Thoracic aorta (tissue), 2 donors: ENCODE measurements at places on chromosomes 2 and 18.

DNA sequence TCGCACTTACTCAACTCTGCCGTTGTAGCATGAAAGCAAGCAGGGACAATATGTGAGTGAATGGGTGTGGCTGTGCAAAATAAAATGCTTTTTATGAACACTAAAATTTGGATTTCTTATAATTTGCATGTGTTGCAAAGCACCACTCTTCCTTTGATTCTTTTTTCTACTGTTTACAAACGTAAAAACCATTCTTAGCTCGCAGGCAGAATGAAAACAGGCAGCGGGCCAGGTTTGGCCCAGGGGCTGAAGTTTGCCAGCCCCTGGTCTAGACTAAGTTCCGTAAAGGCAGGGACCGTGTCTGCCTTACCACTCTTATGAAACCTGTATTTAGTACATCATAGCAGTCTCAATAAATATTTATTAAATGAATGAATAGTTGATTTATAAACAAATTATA lies 83.7 kb upstream of the SPATS2L start:
- DNase-seq, result no peak
- H3K36me3 ChIP-seq, result no peaks in the 10 kb centered on the region
- H3K27ac ChIP-seq, result no peak overlapping the region
- H3K4me3 ChIP-seq, result no peak overlapping the region
- H3K4me1 ChIP-seq, result no peaks in the 10 kb centered on the region

DNA sequence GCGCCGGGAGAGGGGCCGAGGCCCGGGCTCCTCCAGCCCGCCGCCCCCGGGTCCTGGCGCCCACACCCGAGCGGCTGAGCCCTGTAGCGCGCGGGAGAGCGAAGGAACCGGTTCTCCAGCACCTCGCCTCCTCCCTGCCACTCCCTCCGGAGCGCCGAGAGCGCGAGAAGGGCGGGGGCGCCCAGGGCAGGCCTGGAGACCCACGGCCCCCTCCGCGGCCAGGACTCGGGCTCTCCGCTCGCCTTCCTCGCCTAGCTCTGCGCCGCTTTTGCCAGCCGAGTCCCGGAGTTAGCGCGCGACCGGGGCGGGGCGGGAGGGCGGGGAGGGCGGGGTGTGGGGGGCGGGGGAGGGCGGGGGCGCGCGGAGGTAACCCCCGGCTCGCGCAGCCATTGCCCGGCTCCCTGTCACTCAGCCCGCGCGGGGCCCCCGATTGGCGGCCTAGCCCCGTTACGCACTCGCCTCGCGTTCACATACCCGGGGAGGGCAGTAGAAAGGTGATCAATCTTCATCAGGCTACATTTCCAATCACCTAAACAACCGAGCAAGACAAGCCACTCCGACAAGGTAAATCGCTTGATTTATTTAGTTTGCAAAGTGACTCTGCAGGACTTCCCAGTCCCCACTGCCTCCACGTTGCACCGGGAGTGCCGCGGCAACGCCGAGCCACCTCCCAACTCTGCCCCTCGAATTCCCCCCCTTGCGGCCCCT lies at the start of gene OTX1:
Gene OTX1 (plus strand): TSS at position 497 of the 708 bp plus-strand sequence. CDS start 2,161 bp downstream, outside the sequence.
- H3K27ac ChIP-seq, result no peak within 1 kb of the TSS
- peaks cover 26% of the 10 kb centered on the region for H3K4me1 ChIP-seq
- DNase-seq, result no peak

- H3K27ac ChIP-seq, result peak overlapping the region; percentile 94
- H3K36me3 ChIP-seq, result no peaks in the 10 kb centered on the region
- peaks cover 39% of the 10 kb centered on the region for H3K4me1 ChIP-seq
- DNase-seq, result no peak
Observed at GRCh38 chr2:65227020-65227455, 593 bp upstream of the ACTR2 start.

GRCh38 chr2:201909961-201910361 lies 103.6 kb downstream of the CDK15 start:
- no peaks in the 10 kb centered on the region for H3K36me3 ChIP-seq
- peaks cover 5% of the 10 kb centered on the region for H3K4me1 ChIP-seq
- H3K27ac ChIP-seq, result no peak overlapping the region
- H3K4me3 ChIP-seq, result no peak overlapping the region
- DNase-seq, result no peak

DNA sequence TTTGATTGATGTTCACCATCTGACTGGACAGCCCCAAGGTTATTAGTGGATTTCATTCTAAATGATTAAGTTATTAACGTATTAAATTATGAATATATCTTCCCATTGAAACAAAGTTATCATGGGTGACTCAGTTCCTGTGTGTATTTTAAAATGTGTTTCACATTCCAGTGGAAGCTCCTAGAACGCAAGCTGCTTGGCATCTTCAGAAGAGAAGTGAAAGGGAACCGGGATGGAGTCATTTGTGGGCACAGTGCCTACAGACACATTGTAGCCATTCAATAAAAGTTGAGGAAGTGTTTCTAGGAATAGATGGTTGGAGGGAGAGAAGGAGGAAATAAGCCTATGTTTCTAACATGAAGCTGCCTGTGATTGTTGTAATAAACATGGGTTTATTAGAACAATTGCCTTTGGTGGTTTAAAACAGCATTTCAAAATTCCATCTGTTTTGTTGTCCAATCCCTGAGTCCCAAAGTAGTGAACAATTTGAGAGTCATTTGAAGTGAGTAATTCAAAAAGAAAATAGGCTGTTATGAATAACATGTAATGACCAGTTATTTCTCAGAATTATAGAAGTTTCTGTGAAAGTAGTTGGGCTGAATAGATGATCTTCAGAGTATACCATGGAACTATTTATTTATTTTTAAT lies 143.5 kb downstream of the PKP4 start:
- H3K4me1 ChIP-seq, result peaks cover 22% of the 10 kb centered on the region
- H3K27me3 ChIP-seq, result no peaks in the 10 kb centered on the region
- no peaks in the 10 kb centered on the region for H3K36me3 ChIP-seq

GRCh38 chr2:159890551-159891266 lies 92.7 kb upstream of the CD302 start:
- no peak overlapping the region for H3K4me3 ChIP-seq
- H3K27ac ChIP-seq, result no peak overlapping the region
- H3K27me3 ChIP-seq, result no peaks in the 10 kb centered on the region
- H3K4me1 ChIP-seq, result no peaks in the 10 kb centered on the region

- H3K36me3 ChIP-seq, result no peaks in the 10 kb centered on the region
- no peak overlapping the region for H3K4me3 ChIP-seq
- no peak overlapping the region for H3K27ac ChIP-seq
- H3K4me1 ChIP-seq, result no peaks in the 10 kb centered on the region
- H3K27me3 ChIP-seq, result no peaks in the 10 kb centered on the region
- no peak for DNase-seq
Observed at GRCh38 chr2:11852526-11853196, 106.2 kb downstream of the LPIN1 start.

- no peaks in the 10 kb centered on the region for H3K27me3 ChIP-seq
- peaks cover 20% of the 10 kb centered on the region for H3K4me1 ChIP-seq
- no peak overlapping the region for H3K27ac ChIP-seq
Observed at GRCh38 chr2:204871231-204871953, 326.1 kb downstream of the PARD3B start.

- peak overlapping the region; percentile 99 for H3K27ac ChIP-seq
- H3K4me3 ChIP-seq, result no peak overlapping the region
- H3K36me3 ChIP-seq, result peaks cover 8% of the 10 kb centered on the region
- peaks cover 30% of the 10 kb centered on the region for H3K4me1 ChIP-seq
Observed at GRCh38 chr2:20633001-20633400, 17.9 kb downstream of the HS1BP3 start.

- no peaks in the 10 kb centered on the region for H3K27me3 ChIP-seq
- no peak for DNase-seq
- no peak overlapping the region for H3K27ac ChIP-seq
- peaks cover 3% of the 10 kb centered on the region for H3K4me1 ChIP-seq
- H3K4me3 ChIP-seq, result no peak overlapping the region
Observed at GRCh38 chr2:96502891-96503636, 2.1 kb downstream of the NEURL3 start.

- H3K4me1 ChIP-seq, result peaks cover 16% of the 10 kb centered on the region
- no peak overlapping the region for H3K4me3 ChIP-seq
- no peaks in the 10 kb centered on the region for H3K27me3 ChIP-seq
- DNase-seq, result no peak
- peaks cover 24% of the 10 kb centered on the region for H3K36me3 ChIP-seq
Observed at GRCh38 chr2:217787160-217787877, 215.5 kb downstream of the TNS1 start.

- no peak for DNase-seq
- peaks cover 24% of the 10 kb centered on the region for H3K4me1 ChIP-seq
- H3K36me3 ChIP-seq, result no peaks in the 10 kb centered on the region
- no peak overlapping the region for H3K4me3 ChIP-seq
- H3K27me3 ChIP-seq, result no peaks in the 10 kb centered on the region
Observed at GRCh38 chr2:40321822-40322221, 130.1 kb downstream of the SLC8A1 start.
